ENCODE measurements at places on chromosomes 2 and 18.

DNA sequence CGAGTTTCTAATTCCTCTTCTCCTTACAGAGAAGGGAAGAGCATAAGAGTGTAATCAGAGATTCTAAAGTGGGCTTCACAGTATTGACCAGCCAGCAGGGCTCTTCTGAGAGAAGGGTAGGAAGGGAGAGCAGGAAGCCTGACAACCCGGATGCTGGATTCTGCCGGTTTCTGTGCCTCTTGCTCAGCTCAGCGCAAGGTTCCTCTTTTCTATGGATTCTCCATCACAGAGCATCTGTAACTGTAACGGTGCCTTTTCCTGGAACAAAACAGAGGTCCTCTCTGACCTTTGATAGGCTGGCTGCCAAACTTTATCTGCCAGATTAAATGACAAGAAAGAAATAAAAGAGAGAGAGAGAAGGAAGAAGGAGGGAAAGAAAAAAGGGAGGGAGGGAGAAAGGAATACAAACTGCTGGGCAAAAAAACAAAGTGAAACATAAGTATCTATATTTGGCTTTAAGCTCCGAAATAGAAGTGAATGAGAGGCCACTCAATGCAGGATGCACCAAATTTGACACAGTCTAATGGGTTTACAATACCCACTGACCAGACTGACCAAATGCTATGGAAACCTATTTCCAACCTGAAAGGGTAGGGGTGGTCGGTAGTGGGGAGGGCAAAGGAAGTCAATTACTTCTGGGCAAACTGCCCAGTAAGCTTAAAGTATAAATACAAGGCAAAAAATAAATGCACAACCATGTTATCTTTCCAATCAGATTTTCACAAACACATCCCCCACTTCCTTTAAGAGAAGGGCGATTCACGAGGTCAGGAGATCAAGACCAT is 59.2 kb downstream of the PIEZO2 start:
- no peak for DNase-seq

GRCh38 chr2:241501551-241501950 is 6.8 kb downstream of the STK25 start:
- DNase-seq: no peak

- DNase-seq: no peak
Measured at GRCh38 chr18:64379662-64380061, 230.8 kb upstream of the LINC00305 start.

GRCh38 chr2:143071185-143071876 is 57.9 kb upstream of the ARHGAP15 start:
- no peak for DNase-seq

DNA sequence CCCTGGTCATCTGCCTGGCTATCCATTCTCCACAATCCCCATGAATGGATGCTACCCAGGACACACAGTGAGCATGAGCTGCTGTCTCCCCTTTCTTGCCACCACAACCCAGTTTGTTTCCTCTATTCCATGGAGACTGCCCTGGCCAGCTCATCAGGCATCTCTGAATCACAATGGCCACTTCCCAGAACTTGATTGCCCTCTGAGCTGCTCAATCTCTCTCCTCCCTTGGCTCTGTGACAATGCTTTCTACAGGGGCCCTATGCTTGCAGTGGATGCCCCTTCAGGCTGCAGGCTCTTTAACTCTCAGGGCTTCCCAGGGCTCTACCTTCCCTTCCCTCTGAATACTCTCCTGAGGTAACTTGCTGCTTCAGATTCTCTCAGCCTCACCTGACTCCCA is 14.4 kb upstream of the SLC4A5 start:
- DNase-seq: no peak

Data from left hindlimb (tissue), 1 donor.